Hematopoietic multipotent progenitor cell treated with erythropoietin and hydrocortisone succinate and interleukin-3 and kit ligand, for 15 days (in vitro differentiated cells): ENCODE measurements at places on chromosomes 1 and 21.

GRCh38 chr21:44020551-44020950 is 8.4 kb downstream of the TRAPPC10 start:
- DNase-seq: no peak

- DNase-seq: no peak
Observed at GRCh38 chr1:241605146-241605805, 34.9 kb downstream of the CHML start.

DNA sequence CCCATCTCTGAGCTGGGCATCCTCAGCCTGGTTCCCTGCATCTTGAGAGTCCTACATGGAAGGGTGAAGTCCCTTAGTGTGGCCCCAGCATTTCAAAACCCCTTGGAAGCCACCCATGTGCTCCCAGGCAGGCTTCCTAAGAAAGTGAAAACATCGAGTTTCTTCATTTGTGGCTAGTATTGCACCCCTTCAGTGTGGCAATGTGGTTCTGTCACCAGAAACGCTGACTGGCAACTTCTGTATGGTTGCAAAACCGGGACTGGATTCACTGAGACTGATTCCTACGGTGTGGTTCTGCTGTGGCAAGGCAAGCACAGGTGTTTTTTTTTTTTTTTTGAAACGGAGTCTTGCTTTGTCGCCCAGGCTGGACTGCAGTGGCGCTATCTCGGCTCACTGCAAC is 9.0 kb upstream of the IFNGR2 start:
- DNase-seq: no peak

- DNase-seq: no peak
Observed at GRCh38 chr1:16905110-16905867, 9.5 kb downstream of the RNU1-2 start.

- DNase-seq: no peak
Observed at GRCh38 chr21:43362915-43363314, 64.0 kb downstream of the SIK1 start.

DNA sequence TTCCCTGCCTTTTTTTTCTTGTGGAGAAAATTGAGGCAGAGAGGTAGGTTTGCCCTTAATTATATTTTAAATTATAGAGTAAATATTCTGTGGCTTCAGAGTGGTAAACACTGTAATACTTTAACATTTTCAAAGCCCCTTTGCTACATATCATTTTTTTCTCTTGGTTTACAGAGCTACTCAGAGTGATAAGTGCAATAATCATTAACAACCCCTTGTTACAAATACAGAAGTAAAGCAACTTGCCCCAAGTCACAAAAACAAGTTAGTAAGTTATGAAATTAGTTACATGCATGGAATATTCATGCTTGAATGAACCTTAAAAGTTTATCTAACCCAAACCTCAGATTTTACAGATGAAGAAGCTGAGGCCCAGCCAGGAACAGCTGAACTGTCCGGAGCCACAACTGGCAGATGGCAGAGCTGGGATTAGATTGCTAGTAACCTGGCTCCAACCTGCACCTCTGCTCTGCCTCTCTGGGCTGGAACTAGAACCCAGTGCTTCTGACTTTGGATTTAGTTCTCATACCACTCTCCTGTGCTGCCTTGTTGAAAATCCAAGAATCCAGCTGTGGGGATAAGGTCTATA is 48.7 kb downstream of the TNN start:
- no peak for DNase-seq

GRCh38 chr1:110620250-110620615 is 14.1 kb upstream of the KCNA2 start:
- DNase-seq: no peak

GRCh38 chr21:15224346-15225086 is 159.7 kb upstream of the NRIP1 start:
- no peak for DNase-seq

DNA sequence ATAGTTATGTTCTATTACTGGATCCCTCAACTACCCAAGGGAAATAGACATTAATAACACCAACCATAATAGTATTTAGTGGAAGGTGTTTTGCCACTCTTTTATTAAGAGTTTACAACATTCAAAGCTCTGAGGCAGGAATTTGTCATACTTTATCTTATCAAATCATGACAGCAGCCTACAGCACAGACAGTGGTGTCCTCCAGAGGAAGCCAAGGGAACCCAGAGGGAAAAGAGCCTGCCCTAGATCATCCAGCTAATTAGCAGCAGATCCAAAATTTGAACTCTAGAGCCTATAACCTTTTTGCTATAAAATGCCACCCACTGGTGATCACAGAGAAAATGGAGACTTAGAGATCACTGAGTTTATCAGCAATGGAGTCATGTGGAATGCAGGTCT is 18.2 kb downstream of the VAV3 start:
- no peak for DNase-seq

DNA sequence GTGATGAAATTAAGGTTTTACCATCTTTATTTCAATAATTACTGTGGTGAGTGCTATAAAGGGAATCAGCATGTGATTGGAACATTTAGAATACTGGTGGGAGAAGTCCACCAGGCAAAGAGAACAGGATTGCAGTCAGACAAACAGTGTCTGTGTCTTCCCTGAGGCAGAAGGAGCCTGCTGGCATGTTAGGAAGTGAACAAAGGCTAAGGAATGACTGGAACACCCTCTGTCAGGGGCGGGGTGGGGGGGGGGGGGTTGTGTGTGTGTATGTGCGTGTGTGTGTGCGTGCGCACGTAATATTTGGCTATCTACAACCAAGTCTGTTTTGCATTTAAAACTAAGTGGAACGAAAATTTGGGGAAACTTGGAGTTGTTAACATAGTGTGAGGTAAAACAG is 30.2 kb downstream of the SRRM1 start:
- no peak for DNase-seq

- no peak for DNase-seq
Observed at GRCh38 chr1:23242414-23242813, 25.1 kb upstream of the HTR1D start.

DNA sequence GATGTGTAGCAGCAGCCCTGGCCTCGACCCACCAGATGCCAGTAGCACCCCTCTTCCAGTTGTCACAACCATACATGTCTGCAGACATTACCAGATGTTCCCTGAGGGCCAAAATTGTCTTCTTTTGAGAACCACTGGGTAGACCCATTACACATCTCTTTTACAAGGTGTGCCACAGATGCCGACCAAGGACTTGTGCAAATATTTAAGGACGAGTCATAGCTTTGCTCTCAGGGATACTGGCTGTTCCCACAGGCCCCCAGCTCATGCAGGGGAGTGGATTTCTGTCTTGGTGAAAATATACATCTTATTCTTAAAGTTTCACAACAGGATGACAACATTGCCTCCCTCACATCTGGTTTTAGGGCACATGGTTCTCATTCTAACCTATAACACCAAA is 59.4 kb upstream of the ZBTB18 start:
- DNase-seq: no peak

DNA sequence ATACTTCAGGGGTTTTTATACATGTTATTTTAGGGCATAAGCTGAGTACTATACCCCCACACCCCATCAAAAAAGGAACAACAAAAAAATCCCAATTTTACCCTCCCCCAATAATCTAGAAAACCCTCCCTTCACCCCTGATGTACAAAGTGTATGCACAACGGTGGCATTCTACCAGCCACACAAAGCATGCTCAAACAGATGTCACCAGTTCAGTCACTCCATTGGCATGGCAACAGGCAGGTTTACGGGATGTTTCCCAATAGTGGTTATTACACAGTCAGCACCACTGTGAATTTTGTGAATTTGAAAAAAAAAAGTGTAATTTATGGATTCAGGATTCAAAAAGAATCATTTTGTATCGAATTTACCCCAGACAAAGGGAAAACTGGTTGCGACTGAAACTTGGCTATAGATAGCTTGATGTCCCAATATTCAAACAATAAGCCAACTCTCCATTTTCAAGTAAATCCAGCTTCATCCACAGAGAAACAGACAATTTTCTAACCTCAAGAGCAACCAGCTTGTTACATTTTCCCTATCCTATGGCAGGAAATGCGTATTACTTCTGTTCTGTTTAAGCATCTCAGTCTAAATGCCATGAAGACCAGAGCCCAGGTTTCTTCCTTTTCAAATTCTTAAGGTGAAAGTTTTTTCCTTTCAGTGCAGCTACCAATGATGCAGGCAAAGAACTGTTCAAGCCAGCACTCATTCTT is 34.0 kb upstream of the SLC45A3 start:
- no peak for DNase-seq

DNA sequence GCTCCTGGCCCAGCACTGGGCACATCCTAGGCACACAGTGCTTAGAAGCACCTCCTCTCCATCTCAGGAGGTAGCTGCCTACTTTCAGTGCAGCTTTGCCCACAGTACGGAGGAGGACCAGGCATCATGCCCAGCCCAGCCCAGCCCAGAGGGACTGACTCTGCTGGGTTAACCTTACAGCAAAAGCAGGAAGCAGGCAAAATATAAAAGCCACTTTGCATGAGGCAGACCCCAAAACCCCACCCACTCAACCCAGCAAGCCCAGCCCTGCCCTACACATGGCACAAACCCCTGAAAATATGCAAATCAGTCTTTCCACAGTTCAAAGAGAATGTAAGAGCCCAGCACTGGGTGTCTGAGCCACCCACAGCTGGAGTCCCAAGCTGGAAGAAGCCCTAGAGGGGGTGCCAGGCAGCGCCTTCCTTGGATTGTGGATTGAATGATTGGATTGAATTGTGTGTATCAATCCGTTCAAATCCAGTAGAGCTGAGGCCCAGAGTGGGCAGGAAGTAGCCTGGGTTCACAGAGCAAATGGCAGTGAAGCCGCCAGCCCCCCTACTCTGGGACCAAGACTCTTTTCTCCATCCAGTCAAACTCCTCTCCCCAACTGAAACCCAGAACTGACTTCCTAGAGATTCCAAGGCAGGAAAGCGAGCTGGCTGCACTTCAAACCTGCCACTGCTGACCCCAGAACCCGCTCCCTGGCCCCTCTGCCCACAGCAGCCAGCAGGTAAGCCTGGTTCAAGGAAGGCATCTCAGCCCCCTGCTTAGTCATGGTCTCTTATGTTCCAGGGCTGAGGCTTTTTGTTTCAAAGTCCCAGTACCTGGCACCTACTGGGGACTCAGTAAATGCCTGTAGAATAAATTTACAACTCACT is 117.7 kb downstream of the LACTBL1 start:
- no peak for DNase-seq

DNA sequence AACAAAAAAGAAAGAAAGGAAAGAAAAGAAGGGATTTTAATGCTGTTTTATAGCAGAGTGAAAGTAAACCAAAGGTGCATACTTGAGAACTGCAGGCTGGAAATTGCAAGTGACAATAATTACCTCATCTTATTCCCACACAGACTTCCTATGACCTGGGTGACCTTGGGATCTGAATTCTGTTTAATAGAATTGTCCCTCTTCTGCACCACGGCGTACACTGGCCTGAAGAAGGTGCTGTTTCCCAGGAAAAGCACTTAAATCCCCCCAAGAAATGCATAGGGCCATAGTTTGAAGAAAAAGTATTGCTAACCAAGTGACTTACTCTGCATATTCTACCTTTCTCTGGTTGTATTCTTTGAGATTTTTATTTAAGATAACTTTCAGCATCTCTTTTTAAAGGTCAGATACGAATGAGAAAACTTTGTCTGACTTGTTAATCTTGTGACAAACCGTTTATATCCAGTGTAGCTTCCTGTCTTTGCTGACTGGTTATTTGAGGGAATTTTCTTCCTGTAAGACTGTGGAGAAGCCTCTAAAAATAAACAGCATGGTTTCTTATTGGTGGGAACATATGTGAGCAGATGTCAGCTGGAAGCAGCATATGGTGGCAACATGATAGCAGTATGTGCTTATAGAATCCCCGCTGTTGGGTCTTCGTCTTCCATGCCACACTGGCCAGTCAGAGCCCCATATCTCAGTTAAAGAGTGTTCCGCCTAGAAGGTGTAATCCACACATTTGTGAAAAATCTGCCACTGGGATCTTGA is 16.3 kb downstream of the TGFB2 start:
- no peak for DNase-seq

GRCh38 chr21:29481081-29481480 is 182.4 kb downstream of the BACH1 start:
- no peak for DNase-seq

DNA sequence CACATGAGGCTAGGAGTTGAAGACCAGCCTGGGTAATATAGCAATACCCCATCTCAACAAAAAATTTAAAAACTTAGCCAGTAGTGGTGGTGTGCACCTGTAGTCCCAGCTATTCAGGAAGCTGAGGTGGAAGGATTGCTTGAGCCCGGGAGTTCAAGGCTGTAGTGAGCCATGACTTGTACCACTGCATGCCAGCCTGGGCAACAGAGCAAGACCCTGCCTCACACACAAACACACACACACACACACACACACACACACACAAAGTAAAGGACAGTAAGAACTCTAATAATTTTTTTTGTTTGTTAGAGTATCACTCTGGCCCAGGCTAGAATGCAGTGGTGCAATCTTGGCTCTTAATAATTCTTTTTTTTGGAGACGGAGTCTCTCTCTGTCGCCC is 138.0 kb upstream of the SOD1 start:
- DNase-seq: no peak

DNA sequence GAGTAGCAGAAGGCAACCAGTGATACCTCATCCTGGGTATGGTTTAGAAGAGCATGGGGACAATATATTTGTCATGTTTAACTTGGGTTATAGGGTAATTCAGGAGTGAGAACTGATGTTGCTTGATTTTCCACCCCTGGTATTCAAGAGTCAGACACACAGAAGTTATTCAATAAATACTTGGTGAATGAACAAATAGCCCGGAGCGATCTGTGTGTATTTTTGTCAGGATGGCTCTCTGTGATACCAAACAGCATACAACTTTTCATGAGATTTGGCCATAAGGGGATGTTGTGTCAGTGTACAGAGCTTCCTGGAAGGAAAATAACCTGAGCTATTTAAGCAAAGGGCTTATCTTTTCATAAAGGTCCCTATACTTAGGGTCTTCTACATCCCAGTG is 270.2 kb upstream of the C1orf87 start:
- DNase-seq: no peak

DNA sequence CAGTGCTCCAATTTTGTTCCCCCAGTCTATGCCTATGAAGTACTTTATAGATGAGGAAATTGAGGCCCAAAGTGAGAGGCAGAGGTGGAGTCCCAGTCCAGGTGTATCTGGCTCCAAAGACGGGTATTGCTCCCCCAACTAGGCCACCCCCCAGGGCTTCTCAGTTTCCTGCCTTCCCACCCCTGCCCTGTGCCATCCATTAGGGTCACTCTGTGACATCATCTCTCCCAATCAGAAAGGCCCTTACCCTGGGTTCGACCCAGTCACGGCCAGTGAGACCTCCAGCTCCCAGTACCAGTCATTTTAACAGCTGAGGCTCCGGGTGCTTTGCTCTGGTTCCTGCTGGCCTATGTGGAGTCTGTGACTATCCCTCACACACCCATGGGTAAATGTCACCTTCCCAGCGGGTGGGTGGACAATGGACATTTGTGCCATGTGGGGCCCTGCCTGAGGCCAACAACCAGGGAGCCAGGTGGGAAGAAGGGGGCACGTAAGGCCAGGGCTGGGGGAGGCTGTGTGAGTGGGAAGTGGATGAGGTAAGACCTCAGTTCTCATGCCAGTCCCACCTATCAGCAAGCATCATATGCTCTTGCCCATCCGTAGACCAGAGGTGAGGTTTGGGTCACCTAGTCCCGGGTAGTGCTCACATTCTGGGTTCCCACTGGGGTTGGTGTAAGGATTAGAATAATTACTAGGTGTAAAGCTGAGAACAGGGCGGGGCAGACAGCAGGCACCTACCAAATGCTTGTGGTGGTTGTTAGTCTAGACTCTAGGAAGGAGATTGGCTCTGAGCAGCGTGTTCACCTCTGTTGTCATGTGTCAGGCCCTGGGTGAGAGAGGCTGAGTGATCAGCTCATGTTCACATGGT is 685.9 kb downstream of the MATN1 start:
- DNase-seq: no peak
